ENCODE measurements at places on chromosomes 16 and 17.

GRCh38 chr16:54244061-54244886 lies 42.3 kb downstream of the IRX3 start:
- no peak for DNase-seq

DNA sequence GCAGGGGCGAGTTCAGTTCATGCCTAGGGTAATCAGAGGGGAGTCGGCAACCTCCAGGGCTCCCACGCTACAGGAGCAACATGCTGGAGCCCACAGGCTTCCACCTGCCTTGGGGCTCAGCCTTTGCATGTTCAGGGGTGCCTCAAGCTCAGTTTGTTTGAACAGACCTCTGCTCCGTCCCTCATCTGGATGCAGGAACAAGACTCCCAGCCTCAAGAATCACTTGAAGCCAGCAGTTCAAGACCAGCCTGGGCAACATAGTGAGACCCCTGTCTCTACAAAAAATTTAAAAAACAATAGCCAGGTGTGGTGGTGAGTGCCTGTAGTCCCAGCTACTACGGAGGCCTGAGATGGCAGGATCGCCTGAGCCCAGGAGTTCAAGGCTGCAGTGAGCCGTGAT lies 4.9 kb upstream of the HSD11B2 start:
- no peak for DNase-seq

DNA sequence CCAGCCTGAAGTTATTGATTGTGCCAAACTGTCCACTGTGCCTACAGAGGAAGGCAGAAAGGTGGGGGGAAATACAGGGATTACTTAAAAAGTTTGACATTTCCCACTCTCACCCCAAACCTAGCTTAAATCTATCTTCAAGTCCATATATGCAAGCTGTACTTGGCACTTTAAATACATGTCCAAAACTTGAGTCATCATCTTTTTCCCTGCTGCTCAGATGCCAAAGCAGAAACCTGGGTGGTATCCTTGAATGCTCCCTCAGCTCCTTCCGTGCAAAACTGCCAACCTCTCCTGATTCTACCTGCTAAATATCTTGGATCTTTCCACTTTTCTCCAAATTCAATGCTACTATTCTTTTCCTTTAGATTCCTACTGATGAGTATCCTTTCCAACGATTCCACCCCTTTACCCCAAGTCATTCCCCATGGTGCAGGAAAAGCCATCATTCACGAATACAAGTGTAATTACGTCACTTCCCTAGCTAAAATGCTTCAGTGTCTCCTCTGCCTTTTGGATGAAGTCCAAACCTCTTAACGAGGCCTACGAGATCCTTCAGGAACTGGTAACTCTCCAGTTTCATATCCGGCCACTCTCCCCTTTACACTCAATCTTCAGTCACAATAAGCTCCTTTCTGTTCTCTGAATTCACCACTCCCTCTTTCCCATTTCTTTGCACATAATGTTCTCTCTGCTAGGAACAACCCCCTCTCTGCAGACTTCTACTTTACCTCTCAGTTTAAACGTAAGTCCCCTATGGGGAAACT lies 9.3 kb downstream of the BECN1 start:
- no peak for DNase-seq

DNA sequence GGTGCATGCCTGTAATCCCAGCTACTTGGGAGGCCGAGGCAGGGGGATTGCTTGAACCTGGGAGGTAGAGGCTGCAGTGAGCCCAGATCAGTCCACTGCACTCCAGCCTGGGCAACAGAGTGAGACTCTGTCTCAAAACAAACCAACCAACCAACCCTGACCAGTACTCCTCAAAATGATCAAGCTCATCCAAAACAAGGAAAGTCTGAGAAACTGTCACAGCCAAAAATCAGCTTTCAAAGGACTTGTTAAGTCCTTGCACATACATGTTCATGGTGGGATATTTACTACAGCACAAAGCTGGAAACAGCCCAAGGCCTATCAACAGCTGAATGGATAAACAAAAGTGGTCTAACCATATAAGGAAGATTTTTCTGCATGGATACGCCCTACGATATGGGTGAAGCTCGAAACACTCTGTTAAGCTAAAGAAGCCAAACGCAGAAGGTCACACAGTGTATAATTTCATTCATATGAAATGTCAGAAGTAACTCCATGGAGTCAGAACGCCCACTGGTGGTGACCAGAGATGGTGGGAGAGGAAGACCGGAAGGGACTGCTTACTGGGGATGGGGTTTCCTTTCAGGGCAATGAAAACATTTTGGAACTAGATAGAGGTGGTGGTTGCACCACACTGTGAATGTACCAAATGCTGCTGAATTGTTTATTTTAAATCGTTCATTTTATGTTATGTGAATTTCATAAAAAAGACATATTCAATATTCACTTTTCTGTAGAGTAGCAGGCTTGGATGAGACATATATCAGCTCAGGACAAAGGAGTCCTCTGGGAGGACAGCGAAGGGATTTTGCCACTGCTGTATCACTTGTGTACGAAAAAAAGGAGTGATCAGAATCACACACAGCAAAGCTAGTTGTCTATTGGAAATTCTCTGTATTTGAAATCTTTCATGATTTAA lies 17.7 kb downstream of the CCL17 start:
- DNase-seq, result no peak

GRCh38 chr17:63639125-63639524 lies 16.9 kb downstream of the MAP3K3 start:
- no peak for DNase-seq

DNA sequence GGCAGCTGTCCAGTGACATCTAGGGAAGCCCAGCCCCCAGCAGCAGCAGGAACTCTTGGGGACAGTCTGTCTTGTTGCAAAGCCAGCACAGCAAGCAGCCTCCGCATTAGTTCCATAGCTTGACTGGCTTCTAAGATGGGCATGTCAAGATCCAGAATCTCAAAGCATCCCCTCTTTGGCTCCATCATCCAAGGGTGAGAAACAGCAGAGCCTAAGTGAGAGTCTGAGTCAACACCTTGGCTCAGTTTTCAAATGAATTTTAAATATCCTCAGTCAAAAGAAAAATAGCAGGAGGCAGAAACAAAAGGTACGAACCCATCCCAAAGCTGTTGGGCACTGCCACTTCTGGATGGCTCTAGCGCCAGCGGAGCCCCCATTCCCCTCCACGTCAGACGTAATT lies 2.2 kb downstream of the CLDN9 start:
- no peak for DNase-seq

- DNase-seq, result no peak
Measured at GRCh38 chr16:89434490-89434889, 55.9 kb downstream of the ANKRD11 start.

GRCh38 chr16:73432850-73433730 lies 385.2 kb upstream of the ZFHX3 start:
- no peak for DNase-seq

DNA sequence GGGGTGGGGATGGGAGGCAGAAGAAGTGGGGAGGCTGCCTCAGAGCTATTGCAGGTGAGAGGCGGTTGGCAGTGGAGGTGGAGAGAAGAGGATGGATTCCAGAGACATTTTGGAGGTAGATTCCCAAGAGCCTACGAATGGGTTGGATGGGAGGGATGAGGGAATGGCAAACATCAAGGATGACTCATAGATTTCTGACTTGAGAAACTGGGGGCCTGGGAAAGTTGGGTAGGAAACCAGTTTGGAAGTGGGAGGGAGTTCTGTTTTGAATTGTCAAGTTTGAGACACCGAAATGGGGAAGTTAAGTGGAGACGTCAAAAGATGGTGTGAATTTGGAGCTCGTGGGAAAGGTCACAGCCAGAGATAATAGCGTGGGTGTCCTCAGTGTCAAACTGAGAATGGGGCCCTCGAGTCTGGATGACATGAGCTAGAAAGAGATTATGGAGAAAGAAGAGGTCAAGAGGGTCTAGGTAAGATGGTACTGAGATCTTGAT lies 6.2 kb upstream of the CYLD start:
- DNase-seq, result no peak

DNA sequence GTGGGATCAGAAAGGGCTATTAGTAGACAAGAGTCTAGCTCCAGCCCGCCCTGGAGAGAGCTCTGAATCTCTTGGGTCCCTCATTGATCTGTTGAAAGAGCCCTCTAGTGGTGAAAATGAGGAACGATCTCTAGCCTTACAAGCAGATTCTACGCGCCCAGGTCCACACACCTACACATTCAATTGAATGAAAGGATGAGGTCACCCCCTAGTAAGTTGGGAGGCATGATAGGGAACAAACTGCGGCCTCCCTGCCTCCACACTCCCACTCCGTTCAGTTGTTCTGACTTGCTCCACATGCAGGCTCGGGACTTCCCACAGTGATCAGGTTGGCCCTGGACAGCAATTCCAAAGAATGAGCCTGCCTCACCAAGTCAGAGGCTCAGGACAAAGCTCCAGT lies 2.9 kb upstream of the CACNG3 start:
- no peak for DNase-seq

- DNase-seq, result no peak
Measured at GRCh38 chr17:49549691-49550678, 25.7 kb upstream of the NXPH3 start.

Data from activated naive CD8-positive, alpha-beta T cell treated with anti-CD3 and anti-CD28 coated beads, Interleukin-2, amount 50 U/mL, for 16 hours (primary cell).